Stimulated activated CD8-positive, alpha-beta memory T cell treated with anti-CD3 and anti-CD28 coated beads, Interleukin-2, amount 100 ng/mL, for 48 hours (primary cell): ENCODE measurements at places on chromosomes 4 and X.

- no peak for DNase-seq
Measured at GRCh38 chr4:108693819-108694218, 43.4 kb downstream of the OSTC start.

GRCh38 chr4:162015090-162015489 is 148.7 kb downstream of the FSTL5 start:
- no peak for DNase-seq

GRCh38 chrX:26409636-26410035 is 193.7 kb downstream of the MAGEB5 start:
- DNase-seq, result no peak

GRCh38 chr4:77097611-77098010 is 21.8 kb upstream of the CCNI start:
- DNase-seq, result no peak

GRCh38 chr4:94475794-94476193 is 24.1 kb downstream of the PDLIM5 start:
- no peak for DNase-seq

DNA sequence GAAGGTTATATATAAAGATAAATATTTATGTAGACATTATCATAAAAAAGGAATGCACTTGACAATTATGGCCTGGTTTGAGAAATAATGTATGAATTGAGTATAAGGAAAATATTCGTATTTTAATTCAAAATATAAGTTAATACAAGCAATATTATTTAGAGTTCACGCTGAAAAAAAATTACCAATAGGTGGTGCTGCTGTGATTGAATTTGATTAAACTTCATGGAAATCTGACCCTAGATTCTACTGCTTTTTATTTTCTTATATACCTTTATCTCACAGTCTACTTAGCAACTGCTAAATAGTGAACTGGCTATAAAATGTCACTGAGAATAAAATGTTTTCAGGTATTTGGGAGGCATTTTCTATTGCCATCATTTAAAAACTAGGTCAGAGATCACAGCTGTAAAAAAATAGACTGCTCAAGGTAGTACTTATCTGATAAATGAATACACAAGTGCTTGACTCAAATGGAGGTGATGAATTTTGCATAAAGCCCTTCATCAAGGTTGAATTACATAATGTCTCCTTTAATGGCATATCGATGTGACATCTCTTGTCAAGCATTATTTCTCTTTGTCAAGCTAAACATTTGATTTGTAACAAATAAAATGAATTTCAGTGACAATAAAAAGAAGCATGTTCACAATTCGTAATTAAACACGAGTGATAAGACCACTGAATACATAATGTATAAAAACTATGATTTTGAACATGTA is 1638.8 kb upstream of the PCDH7 start:
- no peak for DNase-seq

- DNase-seq, result no peak
Measured at GRCh38 chr4:7423391-7423790, 11.3 kb downstream of the PSAPL1 start.

GRCh38 chr4:173560896-173561295 is 30.9 kb upstream of the HAND2 start:
- DNase-seq, result no peak

DNA sequence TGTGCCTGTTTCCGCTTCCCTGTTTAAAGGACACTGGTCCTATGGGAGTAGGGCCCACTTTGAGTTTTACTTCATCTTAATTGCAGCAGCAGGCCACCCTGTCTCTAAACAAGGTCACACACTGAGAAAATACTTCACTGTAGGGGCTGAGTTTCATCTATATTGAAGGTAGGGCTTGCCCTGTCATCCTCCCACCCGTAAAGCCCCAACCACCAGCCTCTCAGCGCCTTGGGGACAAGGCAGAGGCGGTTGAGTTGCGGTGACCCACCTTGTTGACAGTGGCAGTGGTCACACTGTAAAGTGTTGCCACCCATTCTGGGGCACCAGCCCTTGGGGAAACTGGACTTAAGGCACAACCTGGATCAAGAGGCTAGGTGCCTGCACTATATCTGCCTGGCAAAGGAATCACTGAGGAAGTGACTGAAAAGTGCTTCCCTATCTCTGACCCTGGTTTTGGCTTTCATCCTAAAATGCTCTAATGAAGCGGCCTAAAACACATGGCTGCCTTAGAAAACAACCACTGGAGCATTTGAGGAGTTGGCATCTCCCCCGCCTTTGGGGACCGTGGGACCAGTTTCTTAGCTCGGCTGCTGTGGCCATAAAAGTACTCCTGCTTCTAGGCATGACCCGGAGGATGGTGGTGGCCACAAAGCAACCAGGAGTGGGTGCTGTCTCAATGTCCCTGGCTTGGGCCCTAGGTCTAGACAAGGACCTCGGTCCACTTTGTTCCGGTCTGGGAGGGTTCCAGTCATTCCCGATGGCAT is 7.8 kb upstream of the WDR1 start:
- DNase-seq, result no peak

GRCh38 chr4:106369456-106370060 is 980 bp upstream of the GIMD1 start:
- no peak for DNase-seq

GRCh38 chrX:17669458-17669857 is 67.8 kb upstream of the SCML1 start:
- DNase-seq, result no peak

DNA sequence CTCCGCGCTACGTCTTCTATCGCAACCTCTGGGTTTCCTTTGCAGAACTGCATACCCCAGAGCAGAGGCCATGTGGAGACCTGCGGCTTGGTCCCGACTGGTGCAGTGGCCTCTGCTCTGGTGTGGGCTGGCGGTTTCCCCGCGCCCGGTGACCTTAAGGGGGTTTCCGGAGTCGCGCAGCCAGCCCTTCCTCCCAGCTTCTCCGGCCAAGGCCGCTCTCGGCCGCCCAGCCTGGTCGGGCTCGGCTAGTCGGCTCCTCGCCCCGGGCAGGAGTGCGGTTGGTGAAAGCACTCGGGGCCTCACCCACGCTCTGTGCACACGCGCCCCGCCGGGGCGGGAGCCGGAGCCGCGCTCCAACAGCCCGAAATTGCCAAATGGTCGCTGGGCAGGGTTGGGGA is 84.9 kb downstream of the BCOR start:
- DNase-seq, result no peak

DNA sequence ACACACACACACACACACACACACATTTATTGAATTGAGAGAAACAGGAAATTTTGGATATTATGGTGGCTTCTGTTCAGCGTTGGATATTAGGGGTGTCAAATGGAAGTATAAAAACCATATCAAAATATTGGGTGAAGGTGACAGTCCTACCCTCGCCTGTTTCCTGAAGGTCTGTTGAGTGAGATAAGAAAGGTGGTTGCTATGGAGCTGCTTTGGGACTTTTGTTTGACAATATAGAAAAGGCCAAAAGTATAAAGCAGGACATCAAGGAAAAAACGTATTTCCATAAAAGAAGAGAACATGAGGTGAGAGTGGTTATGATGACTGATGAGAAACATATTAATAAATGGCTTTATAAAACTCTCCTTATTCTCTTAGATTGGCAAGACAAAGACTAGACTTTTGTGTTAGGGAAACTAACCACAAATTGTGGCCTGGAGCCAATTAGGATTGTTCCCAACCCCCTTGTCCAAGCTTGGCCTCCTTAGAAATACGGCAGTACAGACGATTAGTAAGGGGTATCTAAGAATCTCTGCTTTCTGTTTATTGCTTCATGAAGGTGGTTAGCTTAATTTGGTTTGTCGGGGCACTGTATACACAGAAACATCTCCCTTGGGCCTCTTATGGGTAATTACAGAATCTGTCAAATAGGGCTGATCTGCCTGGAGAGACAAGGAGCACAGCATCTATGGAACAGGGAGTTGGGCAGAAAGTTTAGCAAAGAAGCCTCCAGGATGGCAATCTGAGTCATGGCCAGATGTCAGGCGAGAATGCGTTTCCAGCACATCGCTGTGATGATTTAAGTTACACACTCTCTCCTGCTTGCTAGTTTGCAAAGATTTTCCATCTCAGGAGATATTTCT is 198.0 kb downstream of the CBR4 start:
- DNase-seq, result no peak

DNA sequence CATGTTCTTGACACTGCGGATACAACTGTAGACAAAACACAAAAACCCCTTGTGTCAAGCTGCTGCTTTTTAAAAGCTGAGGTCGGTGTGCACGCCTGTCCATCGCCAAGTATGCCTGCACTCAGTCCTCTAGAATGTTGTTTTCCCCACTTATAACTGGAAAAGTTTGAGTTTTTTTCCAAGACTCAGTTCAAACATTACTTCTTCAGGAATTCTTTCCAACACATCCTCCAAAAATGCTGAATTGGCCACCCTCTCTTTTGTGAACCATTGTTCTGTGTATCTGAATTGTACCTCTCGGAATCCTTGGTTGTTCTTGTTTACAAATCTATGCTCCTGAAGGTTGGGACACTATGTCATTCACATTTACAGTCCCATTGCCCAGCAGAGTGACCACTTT is 94.6 kb downstream of the REELD1 start:
- no peak for DNase-seq

GRCh38 chrX:16739574-16739973 is 20.2 kb downstream of the SYAP1 start:
- DNase-seq, result no peak

DNA sequence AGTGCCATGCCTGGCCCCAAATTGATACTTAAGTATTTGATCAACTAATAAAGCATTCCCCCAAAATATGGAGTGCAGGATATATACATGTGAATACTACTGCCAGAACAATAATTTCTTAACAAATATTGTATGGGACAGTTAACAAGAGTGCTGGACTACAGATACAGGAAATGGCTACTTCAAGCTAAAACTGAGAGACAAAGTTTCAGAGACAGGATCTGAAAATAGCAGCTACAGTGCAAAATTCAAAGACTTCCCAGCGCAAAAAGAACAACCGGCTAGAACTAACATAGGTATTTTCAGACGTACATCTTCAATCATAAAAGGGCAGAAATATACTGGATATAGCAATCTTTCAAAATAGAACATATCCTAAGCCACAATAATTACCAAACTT is 6.3 kb downstream of the ATRX start:
- DNase-seq, result no peak

GRCh38 chr4:81743731-81744435 is 272.2 kb upstream of the RASGEF1B start:
- no peak for DNase-seq

DNA sequence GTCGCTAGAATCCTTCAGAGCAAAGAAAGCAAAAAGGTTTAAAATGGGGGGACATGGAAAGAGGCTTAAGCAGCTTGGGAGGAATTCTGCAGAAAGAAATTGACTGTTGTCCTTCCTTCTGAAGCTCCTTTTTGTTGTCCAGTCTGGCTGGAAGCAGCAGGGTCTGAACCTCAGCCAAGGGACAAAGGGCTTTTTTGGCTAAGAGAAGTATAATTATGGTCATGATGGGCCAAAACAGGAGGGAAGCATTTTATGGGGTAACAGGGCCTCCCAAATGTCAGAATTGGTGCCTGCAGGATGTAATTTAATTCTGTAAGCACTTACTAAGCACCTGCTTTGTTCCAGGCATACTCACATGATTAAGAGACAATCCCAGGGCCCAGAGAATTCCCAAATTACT is 74.2 kb upstream of the CPEB2 start:
- DNase-seq, result no peak

DNA sequence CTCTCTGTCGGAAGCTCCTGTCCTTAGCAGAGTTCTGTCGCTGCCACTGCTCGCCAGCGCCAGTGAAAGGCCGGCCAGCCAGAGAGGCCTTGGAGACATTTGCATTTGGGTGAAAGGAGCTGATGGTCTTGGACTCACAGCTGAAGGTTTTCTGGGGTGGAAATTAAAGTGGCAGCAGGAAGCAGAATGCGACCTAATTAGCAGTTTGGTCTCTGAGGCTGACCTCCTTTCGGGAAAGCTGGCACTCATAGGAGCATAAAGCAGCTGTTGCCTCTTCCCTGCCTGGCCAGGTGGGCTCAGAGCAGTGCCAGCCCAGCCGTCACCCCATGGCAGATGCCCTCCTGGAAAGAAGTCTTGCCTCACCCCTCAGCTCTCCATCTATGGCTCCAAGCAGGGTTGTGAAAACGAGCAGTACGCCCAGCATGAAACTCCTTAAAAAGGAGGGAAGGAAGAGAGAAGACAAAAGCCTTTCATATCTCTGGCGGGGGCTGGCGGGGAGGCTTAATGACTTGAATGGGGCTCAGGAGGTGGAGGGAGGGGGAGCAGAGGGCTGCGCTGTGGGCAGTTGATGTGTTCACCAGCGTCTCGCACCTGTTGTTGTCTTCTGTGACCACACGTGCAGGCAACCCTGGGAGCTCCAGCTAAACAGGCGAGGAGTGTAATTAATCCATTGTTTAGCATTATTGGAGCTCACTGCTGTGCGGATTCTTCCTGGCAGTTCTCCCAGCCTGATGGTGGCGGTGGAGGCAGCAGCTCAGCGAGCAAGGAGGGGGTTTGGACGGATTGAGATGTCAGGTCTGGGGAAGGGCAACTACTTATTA is 264.0 kb downstream of the MID1IP1 start:
- DNase-seq, result no peak

DNA sequence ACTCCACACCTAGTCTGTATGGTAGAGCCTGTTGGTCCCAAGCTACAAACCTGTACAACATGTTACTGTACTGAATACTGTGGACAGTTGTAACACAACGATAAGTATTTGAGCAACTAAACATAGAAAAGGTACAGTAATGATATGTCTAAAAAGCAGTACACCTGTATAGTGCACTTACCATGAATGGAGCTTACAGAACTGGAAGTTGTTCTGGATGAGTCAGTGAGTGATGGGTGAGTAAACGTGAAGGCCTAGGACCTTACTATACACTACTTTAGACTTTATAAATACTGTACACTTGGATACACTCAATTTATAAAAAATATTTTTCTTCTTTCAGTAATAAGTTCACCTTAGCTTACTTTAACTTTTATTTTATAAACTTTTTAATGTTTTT is 104.0 kb downstream of the TMA16 start:
- DNase-seq, result no peak

DNA sequence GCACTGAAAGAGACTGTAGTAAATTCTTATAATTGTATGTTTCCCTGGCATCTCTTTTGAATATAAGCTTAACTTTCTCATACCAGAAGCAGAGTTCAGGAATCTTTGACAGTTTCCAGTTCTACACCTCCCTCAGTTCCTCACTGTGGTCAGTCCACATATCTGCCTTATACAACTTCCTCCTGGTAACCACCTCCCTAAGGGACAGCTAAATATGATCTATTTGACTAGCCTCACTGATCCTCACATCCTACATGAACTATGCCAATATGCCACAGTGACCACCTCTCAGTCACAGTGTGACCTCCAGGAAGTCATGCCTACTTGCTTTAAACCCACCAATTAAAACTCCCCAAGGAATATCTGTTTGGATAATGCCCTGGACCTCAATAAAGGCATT is 51.6 kb upstream of the HDAC8 start:
- DNase-seq, result no peak

DNA sequence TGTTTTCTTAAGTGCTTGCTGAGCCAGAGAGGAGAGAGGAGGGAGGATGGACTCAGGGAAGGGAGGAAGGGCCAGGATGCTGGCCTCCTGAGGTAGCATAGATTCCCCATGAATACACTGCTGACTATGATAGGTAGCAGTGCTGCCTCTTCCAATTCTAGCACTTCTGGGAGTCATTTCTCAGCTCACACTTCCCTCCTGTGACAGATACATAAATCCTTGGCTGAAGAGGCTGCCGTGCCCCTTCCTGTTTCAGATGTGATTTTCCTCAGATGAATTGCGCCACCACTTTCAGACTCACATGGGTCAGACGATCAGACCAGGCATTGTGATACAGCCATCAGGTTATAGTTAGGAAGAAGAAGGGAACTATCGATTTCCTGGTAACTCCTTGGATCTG is 22.4 kb downstream of the TSC22D3 start:
- no peak for DNase-seq
